ENCODE measurements at places on chromosomes 5 and 9.

GRCh38 chr9:129278391-129279237, 100.6 kb upstream of the IER5L start:
- H3K27ac ChIP-seq = peak overlapping the region; percentile 79
- H3K27me3 ChIP-seq = no peaks in the 10 kb centered on the region
- H3K4me1 ChIP-seq = peaks cover 51% of the 10 kb centered on the region
- H3K4me3 ChIP-seq = peak overlapping the region; percentile 58

DNA sequence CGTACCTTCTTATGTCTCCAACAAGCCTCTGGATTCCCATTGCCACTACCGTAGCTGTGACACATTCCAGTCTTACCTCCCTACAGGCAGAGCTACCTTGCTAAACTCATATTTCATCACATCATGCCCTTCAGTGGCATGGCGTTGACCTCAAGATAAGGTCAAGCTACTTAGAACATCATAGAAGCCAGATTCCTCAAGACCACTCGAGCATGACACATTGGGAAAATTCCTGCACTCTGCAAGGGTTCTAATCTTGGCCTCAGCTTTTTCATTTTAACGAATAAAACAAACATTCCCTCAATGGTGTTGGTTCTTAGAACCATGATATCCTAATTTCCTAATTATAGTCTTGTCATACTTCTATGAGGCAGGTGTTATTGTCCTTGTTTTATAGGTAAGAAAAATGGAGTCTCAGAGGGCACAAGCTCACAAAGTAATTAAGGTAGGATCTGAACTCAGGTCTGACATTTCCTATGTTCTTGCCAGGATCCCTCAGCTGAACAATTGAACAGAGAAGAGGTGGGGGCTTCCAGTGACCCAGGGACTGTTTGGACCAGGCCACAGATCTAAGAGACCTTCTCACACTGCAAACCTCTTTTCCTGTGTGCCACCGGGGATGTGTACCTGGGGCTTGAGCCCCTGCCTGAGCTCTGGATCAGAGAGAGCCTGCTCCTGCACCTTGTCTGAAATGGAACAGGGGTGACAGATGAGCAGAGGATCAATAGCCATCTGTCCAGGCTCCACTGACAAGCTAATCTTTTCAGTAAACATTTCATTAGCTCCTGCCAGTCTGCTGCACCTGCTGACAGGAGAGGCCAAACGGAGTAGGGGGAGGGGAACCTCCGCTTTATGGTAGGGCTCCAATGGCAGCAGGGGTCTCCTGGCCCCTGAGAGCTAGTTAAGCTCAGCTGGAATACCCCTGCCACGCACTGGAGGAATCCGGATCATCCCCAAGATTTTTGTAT, 49.3 kb downstream of the ALG2 start:
- H3K27ac ChIP-seq = no peak overlapping the region
- no peaks in the 10 kb centered on the region for H3K4me1 ChIP-seq
- H3K36me3 ChIP-seq = no peaks in the 10 kb centered on the region
- H3K4me3 ChIP-seq = no peak overlapping the region

DNA sequence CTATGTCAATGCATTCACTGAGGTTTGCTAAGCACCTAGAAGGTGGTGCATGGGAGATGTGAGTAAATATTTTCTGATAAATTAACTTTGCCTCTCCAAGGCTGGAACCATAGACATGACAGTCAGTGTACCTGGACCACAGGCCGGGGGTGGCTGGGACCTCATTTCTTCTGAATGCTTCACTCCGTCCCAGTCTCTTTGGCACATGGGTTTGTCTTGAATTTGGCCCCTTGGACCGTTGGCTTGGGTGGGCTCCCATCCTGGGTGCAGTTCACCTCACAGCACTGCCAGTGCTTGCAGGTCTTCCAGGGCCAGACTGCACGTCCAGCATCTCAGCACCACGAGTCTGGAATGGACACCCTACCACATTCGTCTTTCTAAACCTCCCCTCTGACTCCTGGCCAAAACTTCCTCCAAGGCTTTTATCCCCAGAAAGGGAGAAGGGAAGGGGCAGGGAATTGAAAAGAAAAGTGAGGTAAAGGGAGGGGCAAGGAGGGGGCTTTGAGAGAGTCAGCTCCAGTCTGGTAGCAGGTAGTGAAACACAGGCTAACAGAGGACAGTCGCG, 267.8 kb downstream of the MED10 start:
- no peaks in the 10 kb centered on the region for H3K36me3 ChIP-seq
- H3K27ac ChIP-seq = no peak overlapping the region
- H3K4me1 ChIP-seq = no peaks in the 10 kb centered on the region

GRCh38 chr5:149417711-149418368, 38.7 kb upstream of the IL17B start:
- DNase-seq = no peak
- H3K36me3 ChIP-seq = no peaks in the 10 kb centered on the region
- H3K4me1 ChIP-seq = no peaks in the 10 kb centered on the region
- H3K4me3 ChIP-seq = no peak overlapping the region

DNA sequence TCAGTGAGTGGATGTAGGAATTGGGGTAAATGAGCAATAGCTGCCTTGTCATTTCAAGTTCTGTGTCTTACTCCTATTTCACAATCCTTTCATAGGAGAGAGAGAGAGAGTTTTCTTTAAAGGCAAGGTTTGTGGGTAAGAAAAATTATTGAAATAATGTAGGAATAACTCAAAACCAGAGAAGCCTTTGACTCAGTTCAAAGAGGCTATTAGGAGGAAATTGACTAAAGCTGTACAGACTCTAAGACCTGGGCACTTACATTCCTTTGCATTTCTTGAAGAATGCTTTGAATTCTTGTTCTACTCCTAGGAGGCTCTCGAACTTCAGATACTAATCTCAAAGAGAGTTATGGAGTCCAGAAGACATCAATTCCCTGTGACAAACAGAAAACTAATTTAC, 257.1 kb downstream of the FBXL7 start:
- H3K36me3 ChIP-seq = no peaks in the 10 kb centered on the region
- no peak overlapping the region for H3K27ac ChIP-seq
- H3K27me3 ChIP-seq = no peaks in the 10 kb centered on the region
- no peaks in the 10 kb centered on the region for H3K4me1 ChIP-seq
- no peak for DNase-seq
- H3K4me3 ChIP-seq = no peak overlapping the region

GRCh38 chr9:101453776-101454570, 18.4 kb upstream of the ALDOB start:
- DNase-seq = no peak
- no peaks in the 10 kb centered on the region for H3K4me1 ChIP-seq
- no peaks in the 10 kb centered on the region for H3K36me3 ChIP-seq
- H3K4me3 ChIP-seq = no peak overlapping the region

- no peak overlapping the region for H3K27ac ChIP-seq
- H3K4me1 ChIP-seq = no peaks in the 10 kb centered on the region
Observed at GRCh38 chr5:155087036-155087435, 73.5 kb downstream of the KIF4B start.

GRCh38 chr5:17252543-17252942, 35.1 kb downstream of the BASP1 start:
- H3K27ac ChIP-seq = peak overlapping the region; percentile 69
- no peaks in the 10 kb centered on the region for H3K27me3 ChIP-seq
- DNase-seq = peak; percentile 82
- no peak overlapping the region for H3K4me3 ChIP-seq

GRCh38 chr5:126339215-126339805, 83.9 kb upstream of the GRAMD2B start:
- peak; percentile 50 for DNase-seq
- H3K27me3 ChIP-seq = no peaks in the 10 kb centered on the region
- H3K4me1 ChIP-seq = peaks cover 8% of the 10 kb centered on the region
- H3K4me3 ChIP-seq = no peak overlapping the region
- H3K27ac ChIP-seq = no peak overlapping the region

DNA sequence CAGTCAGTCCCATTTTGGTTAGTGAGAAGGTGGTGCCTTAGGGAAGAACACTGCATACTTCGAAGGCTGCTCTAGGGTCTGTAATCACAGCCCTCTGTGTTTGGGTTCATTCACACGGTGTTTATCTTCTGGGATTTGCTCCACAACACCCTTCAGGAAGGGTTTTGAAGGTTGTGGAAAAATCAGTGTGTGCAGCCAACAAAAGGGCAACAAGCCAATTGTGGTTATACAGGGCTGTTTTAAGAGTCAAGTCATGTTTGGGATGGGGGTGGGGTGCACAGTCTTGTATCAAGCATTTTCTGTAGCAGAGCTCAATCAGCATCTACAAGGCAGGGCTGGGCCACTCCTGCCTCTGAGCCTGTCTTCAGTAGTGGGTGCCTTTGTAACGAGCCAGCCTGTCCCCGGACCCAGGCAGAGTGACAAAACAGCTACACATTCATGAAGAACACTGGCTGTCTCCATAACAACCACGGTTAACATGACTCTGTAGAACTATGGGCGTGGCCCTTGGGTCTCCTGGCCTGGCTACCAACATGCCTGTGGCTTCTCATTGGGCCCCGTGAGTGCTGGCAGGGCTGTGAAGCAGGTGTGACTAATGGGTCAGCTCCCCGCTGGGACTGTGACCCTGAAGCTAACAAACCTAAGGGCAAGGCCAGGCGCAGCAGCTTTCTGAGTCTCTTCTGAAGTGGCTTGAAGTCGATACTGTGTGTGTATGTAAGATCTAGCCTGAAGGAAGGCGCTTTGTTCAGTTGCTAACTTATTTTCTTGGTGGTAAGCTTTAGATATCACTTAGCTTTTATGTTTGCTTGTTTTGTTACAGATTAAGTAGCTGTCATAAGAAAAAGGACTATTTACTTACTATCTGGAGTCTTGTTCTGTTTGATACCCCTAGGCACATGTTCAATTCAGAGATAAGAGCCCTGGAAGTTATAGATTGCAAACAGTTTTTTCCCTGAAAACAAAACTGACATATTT, 27.9 kb upstream of the GOLM1 start:
- H3K27me3 ChIP-seq = no peaks in the 10 kb centered on the region
- H3K4me3 ChIP-seq = peak overlapping the region; percentile 30
- DNase-seq = peak; percentile 97
- peaks cover 46% of the 10 kb centered on the region for H3K4me1 ChIP-seq
- peak overlapping the region; percentile 87 for H3K27ac ChIP-seq

GRCh38 chr9:107953556-107954125, 464.1 kb upstream of the KLF4 start:
- DNase-seq = no peak
- no peaks in the 10 kb centered on the region for H3K36me3 ChIP-seq
- no peaks in the 10 kb centered on the region for H3K4me1 ChIP-seq

GRCh38 chr5:56319526-56320181, 86.5 kb upstream of the ANKRD55 start:
- H3K4me3 ChIP-seq = no peak overlapping the region
- no peaks in the 10 kb centered on the region for H3K36me3 ChIP-seq
- H3K27me3 ChIP-seq = no peaks in the 10 kb centered on the region

DNA sequence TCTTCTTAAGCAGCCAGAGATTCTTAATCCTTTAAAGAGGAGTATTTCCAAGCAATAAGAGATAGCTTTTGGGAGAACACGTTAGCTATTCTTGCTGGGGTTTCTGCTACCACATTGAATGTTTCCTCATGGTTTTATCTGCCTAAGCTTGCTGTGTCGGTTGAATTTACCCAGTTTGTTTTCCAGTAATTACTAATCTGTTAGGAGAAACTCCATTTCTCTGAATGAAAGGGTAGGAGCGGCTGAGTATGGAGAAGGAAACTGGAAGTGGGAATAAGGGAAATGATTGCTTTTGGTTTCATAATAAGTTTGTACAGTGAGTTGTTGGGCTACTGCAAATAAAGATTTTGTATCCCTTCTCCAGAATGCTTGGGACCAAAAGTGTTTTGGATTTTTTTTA, 1.2 kb downstream of the JAK2 start:
- no peak for DNase-seq
- no peaks in the 10 kb centered on the region for H3K36me3 ChIP-seq
- H3K4me3 ChIP-seq = peak overlapping the region; percentile 65

- no peaks in the 10 kb centered on the region for H3K4me1 ChIP-seq
- H3K36me3 ChIP-seq = no peaks in the 10 kb centered on the region
- H3K27me3 ChIP-seq = no peaks in the 10 kb centered on the region
- H3K27ac ChIP-seq = no peak overlapping the region
- no peak overlapping the region for H3K4me3 ChIP-seq
Observed at GRCh38 chr5:15452030-15452429, 48.0 kb upstream of the FBXL7 start.

DNA sequence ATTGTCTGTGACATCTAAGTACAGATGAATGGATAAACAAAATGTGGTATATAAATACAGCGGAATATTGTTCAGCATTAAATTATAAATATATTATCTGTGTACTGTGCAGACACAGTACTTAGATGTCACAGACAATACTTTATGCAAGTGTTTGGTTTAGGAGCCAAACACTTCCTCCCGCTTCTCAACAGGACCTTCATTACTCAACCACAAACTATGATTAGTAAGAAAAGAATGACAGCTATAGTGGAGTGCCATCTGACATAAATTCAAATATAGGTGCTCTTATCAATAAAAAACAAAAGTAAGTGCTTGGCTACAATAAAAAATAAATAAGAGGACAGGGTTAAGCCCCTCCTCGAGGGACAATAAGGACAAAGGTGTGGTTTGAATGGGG, 38.9 kb upstream of the STX17 start:
- no peak overlapping the region for H3K4me3 ChIP-seq
- H3K27me3 ChIP-seq = no peaks in the 10 kb centered on the region
- H3K36me3 ChIP-seq = no peaks in the 10 kb centered on the region
- no peak overlapping the region for H3K27ac ChIP-seq
- DNase-seq = no peak

DNA sequence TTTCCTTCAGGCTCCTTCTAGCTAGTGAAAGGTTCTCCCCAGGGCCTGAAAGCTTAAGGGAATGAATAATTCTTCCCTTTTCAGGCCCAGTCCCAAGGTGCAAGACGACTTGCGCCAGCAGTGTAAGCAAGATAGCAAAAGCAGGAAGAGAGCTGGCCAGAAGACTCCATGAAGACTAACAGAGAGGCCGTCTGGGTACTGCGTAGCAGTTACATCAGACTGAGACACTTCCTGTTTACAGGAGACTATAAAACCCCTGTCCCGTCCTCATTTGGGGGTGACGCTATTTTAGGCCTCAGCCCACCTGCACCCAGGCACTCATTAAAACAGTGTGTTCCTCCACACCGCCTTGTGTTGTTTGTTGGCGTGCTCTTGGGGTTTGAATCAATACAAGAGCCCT, 90.7 kb upstream of the MOCS2 start:
- no peaks in the 10 kb centered on the region for H3K27me3 ChIP-seq
- H3K4me3 ChIP-seq = no peak overlapping the region
- no peaks in the 10 kb centered on the region for H3K36me3 ChIP-seq
- H3K4me1 ChIP-seq = no peaks in the 10 kb centered on the region

- peaks cover 15% of the 10 kb centered on the region for H3K4me1 ChIP-seq
- H3K36me3 ChIP-seq = no peaks in the 10 kb centered on the region
- H3K27ac ChIP-seq = peak overlapping the region; percentile 59
- DNase-seq = no peak
- H3K4me3 ChIP-seq = peak overlapping the region; percentile 60
- H3K27me3 ChIP-seq = no peaks in the 10 kb centered on the region
Observed at GRCh38 chr9:121071370-121071755, 3.4 kb upstream of the CNTRL start.

GRCh38 chr5:7376871-7377270, 19.1 kb upstream of the ADCY2 start:
- no peak overlapping the region for H3K4me3 ChIP-seq
- no peak overlapping the region for H3K27ac ChIP-seq
- H3K36me3 ChIP-seq = no peaks in the 10 kb centered on the region
- no peak for DNase-seq
- H3K4me1 ChIP-seq = no peaks in the 10 kb centered on the region

GRCh38 chr5:36270175-36270574, 28.4 kb upstream of the NADK2 start:
- no peak for DNase-seq
- no peaks in the 10 kb centered on the region for H3K27me3 ChIP-seq
- no peak overlapping the region for H3K4me3 ChIP-seq
- H3K27ac ChIP-seq = no peak overlapping the region
- no peaks in the 10 kb centered on the region for H3K36me3 ChIP-seq
- no peaks in the 10 kb centered on the region for H3K4me1 ChIP-seq

- no peak overlapping the region for H3K4me3 ChIP-seq
- no peaks in the 10 kb centered on the region for H3K36me3 ChIP-seq
- peaks cover 51% of the 10 kb centered on the region for H3K4me1 ChIP-seq
- no peak overlapping the region for H3K27ac ChIP-seq
- H3K27me3 ChIP-seq = no peaks in the 10 kb centered on the region
Observed at GRCh38 chr5:133459474-133460160, 152.7 kb downstream of the FSTL4 start.

All from PC-9 (cell line).